Spinal cord (tissue), 10 donors: ENCODE measurements at places on chromosomes 11 and 22. TPM values are rescaled to one million over a fixed set of nuclear protein-coding genes. Genes with fewer than 3 reads are reported as not detected.

Gene ABCC8
- total RNA-seq, result 5.5 TPM

Gene LYVE1
- 56.5 TPM for total RNA-seq

Gene ALX4
- total RNA-seq, result 8.6 TPM

Gene BEST1
- 10.2 TPM for total RNA-seq

Gene ZDHHC13
- total RNA-seq, result 35.8 TPM

Gene POU2F3
- total RNA-seq, result not detected

Gene STK33
- total RNA-seq, result 23.2 TPM

Gene MYO18B
- 0.99 TPM for total RNA-seq

- no peak for DNase-seq
These were observed 7.1 kb upstream of the ENDOD1 start for GRCh38 chr11:95082576-95083001.

GRCh38 chr11:5564259-5565019 lies 16.1 kb upstream of the OR52H1 start:
- no peak for DNase-seq

GRCh38 chr11:1574238-1574932 lies 2.3 kb upstream of the DUSP8 start:
- peak; percentile 84 for DNase-seq

DNA sequence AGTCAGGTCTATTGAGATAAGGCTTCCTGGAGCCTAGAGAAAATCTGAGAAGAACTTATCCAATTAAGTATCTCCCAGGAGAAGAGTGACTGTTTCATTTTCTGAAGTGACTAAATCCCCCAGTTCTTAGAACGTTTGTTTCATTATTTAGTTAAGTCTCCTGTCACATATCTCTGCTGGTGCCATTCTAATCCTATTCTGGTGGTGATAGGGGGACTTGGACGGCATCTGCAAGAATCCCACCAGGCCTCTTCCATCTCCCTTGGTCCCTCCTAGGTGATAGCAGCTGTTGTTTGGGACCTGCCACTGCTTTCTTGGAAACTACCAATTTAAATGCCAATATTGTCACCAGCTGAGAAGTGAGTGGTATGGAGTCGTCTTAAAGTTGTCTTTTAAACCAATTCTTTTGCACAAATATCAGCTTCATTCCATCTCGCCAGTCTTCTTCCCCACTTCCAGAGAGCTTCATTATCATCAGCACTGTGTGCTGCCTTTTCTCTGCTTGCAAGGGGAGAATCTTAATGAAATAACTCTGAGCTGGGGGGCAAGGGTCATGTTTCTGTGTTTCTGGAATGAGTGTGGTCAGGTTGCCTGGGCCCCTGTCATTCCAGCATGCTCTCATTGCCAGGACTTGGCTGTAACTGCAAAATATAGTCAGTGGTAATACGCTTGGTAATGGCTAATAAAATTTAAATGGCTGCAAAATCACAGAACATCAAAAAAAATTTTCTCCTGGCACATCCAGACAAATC lies 104.8 kb downstream of the LDLRAD3 start:
- DNase-seq, result no peak

DNA sequence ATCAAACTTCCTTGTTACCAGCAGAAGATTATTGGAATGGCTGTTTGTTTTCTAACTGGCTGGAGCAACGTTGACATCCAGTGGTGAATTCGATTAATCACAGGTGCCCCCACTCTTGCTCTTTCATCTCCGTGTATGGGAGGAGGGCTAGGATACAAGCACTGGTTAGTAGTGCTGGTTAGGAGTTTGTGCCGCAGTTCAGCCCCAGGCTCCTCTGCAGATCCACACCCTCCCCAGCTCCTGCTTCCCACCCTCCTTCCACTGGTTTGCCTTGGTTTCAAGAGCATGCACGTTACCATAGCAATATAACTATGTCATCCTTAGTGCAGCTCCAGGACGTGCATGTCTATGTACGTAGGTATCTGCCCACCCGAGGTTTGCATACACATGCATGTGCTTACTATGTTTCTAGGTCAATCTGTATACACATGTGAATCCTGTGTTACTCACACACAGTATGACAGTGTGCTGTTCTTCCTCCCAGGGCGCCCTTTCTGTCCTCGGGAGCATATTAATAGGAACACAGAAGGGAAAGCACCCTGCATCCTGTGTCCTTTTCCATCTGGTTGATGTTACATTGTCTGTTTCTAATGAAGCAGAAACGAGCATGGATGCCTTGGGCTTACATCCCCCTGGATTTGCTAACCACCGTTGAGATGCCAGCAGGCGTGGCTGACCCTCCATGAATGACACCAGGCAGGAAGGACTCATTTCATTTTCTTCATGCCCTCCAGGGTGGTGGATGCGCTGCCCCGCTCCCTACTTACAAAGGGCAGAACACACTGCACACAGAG lies 539.3 kb downstream of the OPCML start:
- no peak for DNase-seq

DNA sequence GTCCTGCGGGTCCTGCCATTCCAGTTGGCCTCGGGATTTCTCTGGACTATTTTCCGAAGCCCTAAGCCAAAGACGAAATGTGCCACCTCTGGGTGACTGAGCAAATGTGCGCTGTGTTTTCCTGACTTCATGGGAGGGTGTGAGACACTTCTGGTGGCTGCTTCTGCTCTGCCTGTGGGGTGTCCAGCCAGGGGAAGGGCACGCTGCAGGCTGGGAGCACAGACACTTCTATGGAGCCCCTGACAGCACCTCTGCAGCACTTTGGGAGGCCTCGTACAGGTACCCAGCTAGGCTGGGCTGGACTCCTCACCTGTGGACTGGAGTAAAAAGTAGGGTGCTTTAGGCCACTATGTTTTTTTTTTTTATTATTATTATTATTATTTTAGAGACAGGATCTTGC lies 17.7 kb downstream of the TANGO2 start:
- no peak for DNase-seq

DNA sequence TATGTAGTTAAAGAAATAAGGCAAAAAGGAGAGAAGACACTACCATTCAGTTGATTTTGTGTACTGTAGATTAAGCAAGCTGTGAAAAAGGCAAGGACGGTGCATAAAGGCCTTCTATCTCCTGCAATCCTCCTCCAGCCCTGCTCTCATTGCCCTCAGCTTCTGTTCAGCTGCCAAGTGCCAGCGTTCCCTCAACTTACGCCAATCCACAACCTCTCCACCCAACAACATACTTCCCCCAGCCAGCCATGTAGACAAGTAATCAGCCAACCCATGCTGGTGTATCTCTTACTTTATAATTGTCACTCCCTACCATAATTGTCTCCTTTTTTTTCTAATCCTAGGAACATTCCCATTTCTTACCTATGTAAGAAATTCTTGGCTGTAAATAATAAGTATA lies 30.1 kb upstream of the ANO5 start:
- DNase-seq, result no peak

DNA sequence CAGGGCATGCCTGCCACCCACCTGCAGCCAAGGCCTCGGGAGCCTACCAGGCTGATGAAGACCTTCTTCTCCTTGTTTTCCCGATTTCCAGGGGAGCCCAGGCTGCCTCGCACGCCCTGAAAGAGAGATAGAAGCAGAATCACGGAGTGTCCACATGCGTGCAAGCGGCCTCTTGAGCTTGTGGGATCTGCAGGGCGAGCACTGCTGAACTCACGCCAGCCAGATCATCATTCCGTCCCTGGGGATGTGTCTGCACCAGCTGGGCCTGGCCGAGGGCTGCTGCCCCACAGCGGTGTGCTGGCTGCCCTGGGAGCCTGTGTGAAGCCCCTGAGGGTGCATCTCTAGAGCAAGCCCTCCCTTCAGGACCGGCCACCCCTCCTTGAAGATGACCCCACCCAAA lies 17.9 kb downstream of the USH1C start:
- DNase-seq, result no peak

DNA sequence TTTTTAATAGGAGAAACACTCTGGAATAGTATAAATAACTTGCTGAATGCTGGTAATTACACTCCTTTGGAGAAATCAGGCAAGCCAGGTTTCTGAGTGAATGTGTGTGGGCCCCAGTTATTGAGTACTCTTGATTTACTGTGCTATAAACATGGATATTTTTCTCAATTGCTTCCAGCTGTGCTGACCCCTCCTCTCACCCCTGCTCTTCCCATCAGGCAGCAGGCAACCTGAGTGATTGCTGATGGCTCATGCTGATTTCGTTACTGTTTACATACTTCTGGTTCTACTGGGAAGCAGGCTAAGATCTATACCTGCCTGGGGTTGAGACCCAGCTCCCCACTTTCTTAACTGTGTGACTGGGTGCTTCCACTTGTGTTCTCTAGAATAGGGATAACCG lies 68.5 kb downstream of the DHCR7 start:
- DNase-seq, result no peak

DNA sequence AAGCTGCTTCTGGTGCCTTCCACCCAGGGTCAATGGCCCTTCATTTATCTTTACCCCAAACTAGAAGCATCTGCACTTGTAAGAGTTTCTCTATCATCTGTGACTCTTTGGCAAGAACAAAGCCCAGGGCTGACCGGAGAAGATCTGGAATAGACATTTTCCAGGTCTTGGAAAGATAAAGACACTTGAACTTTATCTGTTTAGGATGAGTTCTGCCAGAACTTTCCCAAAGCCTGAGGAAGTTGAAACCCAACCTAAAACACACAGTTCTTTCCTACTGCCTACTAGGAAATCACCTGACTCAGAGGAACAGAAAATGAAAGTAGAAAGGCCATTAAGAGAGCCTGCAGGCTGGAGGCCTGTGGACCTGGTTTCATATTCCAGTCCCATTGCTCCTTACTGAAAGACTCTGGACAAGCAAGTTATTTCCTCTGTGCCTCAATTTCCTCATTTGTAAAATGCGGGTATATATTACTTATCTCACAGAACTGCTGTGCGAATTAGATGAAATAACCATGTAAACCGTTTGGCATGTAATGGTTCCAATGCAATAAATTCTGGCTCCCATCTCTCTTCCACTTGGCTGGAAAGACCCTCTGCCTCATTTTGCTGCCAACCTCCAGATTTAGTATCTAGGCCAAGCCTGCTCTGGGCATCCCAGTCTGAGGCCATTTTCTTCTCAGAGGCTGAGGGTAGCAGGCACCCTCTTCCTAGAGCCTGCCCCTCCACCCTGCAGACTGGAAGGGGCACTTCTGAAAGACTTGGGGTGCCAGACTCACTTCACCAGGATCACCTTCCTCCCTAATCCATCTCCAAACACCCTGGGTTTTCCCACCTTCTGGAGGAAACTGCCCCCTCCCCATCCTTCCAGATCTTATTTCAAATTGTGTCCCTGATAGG lies 1.2 kb downstream of the UBE2L6 start:
- no peak for DNase-seq
